ENCODE measurements at places on chromosomes 6 and 20.

GRCh38 chr6:80501636-80502035, 395.2 kb downstream of the BCKDHB start:
- no peak for DNase-seq

- DNase-seq = peak; percentile 50
Observed at GRCh38 chr6:25404693-25405169, 125.6 kb downstream of the CARMIL1 start.

DNA sequence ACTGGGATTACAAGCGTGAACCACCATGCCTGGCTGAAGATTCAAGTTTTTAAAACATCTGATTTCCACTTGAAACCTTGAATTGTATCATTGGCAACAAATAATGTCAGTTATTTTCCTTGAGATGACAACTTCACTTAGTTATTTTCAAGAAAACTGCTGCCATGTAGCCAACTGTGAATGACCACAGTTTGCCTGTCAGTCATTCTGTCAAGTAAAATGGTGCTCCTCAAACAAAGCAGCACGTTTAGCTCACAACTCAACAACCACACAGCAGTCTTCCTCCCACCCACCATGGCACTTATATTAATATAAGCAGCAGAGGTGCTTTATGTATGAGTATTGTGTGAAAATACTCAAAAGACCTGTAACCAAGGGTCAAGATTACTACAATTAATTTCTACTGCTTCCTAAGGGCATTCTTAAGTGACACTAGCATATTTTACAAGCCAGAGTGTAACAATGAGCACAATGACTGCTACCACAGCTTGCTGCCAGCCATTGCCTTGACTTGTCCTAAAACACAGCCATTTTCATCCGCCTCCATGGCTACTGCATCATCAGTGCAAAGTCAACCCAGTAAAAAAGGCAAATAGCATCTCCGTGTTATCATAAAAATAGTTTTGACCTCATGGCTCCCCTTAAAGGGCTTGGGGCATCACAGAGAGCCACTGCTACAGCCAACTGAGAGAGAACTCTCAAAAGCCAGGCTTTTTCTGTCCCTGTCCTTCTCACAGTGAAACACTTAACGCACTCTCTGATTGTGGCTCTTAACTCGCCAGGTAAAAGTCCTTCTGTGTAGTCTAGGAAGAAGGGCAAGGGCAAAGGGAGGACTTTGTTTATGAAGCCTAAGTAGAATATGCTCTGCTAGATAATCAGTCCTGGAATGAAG, 96.4 kb upstream of the TAB2 start:
- DNase-seq = no peak

- no peak for DNase-seq
Observed at GRCh38 chr6:139395371-139395770, 20.9 kb upstream of the CITED2 start.

DNA sequence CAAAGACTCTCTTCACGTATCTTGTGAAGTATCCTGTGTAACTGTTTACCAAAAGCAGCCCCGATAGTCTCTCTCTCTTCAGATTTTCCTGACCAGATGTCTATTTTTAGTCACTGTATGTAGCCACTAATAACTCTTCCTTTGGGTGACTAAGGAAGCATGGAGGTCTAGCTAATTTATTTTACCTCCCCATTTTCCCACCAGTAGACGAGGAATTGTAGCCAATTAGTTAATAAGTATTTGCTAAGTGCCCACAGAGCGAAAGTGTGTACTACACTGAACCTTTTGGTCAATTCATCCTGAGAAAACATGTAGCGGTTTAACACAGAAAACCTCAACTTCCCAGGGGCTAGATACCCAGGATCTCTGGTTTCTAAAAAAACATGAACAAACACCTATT, 180.6 kb downstream of the TBX18 start:
- no peak for DNase-seq

- DNase-seq = no peak
Observed at GRCh38 chr6:27474172-27474465, 1.2 kb upstream of the ZNF184 start.

DNA sequence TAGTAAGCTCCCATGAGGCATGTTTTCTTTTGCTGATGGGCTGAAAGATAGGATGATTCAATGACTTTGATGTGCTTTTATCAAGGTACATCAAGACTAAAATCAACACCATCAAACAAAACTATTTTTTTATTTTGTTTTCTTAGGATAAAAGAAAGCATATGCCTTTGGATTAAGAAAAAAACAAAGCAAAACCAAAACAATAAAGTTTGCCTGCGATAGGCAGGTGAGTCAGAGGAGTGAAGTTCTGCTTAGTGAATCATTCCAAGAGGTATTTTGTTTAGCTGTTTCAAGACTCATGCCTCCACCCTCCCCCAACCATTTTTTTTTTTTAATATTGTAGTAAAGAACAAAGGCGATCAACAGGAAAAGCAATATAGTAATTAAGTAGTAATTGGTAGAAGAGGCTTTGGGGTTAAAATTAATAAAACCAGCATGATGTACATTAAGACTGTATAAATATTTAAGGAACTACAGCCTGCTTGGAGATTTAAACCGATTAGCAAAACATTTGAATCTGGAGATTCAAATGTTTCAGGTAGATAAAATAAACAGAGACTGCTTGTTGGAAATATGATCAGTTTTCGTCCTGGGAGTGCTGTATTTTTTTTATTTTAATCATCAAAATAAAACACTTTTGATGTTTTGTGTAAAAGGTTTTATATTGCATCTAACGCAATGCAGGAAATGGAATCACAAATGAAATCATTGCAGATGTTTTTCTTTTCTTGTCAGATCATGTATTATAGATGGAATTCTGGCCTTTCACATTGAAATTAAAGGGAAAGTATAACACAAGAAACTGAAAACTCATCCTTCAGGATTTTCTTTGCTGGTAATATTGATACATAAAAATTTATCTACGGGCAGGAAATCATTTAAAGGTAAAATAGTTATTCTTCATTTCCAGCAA, 482.3 kb upstream of the MANEA start:
- no peak for DNase-seq

DNA sequence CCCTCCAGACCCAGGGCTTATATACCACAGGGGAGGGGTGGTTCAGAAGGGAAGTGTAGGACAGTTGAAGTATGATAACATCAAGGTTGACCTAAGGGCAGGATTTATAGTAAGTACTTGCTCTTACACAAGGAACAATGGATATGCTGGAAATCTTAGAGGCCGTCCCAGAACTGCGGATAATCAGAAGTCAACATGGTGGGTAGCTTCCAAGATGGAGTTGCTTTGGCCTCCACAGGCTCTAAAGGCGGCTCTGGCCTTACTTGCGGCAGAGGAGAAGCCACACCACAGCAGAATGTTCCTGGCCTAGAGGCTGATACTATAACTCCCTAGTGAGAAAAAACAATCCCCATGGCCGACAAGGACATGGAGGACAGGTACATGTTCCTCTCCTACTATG, 344.7 kb downstream of the CDC5L start:
- DNase-seq = no peak

- DNase-seq = no peak
Observed at GRCh38 chr20:4373454-4373853, 348.3 kb upstream of the PRND start.

- DNase-seq = no peak
Observed at GRCh38 chr6:145904391-145904790, 59.8 kb downstream of the SHPRH start.

GRCh38 chr6:69155467-69155866, 520.4 kb downstream of the ADGRB3 start:
- DNase-seq = no peak

GRCh38 chr20:3101737-3102574, 17.4 kb upstream of the AVP start:
- no peak for DNase-seq

GRCh38 chr6:125307150-125307838, 5.5 kb upstream of the HDDC2 start:
- no peak for DNase-seq

GRCh38 chr6:43793875-43794242, 23.8 kb downstream of the VEGFA start:
- no peak for DNase-seq

DNA sequence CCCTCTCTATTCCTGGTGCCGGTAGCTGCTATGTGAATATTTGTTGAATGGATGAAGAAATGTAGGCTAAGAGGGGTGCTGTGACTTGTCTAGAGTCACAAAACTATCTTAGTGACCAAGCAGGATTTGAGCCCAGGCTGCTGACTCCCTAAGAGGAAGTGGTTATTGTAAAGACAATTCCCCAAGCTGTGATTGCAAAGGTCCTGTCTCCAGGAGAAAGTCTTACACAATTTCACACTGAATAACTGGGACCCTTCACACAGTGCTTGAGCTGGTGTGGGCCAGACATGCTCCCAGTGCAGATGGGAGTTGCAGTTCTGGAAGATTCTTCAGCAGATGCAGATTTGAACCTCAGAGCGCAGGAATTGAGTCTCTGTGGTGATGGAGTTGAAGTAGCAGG, 38.1 kb downstream of the IYD start:
- DNase-seq = no peak

DNA sequence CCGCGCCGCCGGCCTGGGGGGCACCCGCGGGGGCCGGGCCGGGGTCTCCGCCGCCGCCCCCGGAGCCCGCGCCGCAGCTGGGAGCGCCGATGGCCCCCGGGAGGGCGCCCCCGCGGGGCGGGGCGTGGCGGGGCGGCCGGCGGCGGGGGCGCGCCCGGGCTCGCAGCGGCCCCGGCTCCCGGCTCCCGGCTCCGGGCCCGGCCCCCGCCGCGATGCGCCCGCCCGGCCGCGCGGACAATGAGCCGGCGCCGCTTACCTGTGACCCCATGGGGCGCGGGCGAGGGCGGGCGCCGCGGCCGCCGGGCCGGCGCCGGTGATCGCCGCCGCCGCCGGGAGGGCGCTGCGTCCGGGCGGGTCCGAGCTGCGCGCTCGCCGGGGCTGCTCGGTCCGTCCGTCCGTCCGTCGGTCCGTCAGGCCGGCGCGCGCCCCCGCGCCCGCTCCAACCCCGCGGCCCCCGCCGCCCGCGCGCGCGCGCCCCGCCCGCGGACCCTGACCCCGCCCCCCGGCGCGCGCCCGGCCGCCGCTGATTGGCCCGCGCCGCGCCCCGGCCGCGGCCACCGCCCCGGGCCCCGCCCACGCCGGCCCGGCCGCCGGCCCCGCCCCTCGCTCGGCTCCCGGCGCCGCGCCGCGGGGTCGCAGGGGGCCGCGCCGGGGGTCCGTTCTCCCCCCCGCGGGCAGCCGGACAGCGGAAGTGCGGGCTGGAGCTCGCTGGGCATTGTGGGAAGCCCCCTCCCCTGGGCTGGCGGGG, at the start of gene ZBTB46:
TSS of gene ZBTB46 (minus strand) at position 424 of the 748 bp plus-strand sequence. CDS start 40,507 bp downstream, outside the sequence.
- DNase-seq = peak; percentile 41

DNA sequence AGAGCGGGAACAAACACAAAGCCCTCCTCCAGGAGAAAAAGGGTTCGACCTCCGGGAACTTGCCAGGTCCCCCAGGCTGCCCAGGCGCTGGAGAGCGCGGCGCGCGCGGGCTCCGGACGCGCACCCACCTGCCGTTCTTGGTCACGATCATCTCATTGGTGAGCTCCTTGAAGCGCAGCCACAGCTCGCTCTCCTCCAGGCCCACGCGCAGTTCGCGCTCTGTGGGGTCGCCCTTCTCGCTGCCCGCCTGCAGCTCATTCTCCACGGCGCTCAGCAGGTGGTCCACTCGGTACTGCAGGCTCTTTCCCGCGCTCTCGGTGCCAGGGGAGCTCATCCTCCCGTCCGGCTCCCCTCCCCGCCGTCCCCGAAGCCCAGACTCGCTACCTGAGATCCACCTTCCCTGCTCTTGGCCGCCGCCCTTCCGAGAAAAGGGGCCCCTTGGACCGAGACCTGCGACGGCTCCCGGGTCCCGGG, 356 bp downstream of the TBXT start:
- DNase-seq = no peak

GRCh38 chr6:8707956-8708772, 272.8 kb upstream of the SLC35B3 start:
- no peak for DNase-seq

GRCh38 chr6:52644253-52644652, 26.7 kb upstream of the TMEM14A start:
- DNase-seq = no peak

DNA sequence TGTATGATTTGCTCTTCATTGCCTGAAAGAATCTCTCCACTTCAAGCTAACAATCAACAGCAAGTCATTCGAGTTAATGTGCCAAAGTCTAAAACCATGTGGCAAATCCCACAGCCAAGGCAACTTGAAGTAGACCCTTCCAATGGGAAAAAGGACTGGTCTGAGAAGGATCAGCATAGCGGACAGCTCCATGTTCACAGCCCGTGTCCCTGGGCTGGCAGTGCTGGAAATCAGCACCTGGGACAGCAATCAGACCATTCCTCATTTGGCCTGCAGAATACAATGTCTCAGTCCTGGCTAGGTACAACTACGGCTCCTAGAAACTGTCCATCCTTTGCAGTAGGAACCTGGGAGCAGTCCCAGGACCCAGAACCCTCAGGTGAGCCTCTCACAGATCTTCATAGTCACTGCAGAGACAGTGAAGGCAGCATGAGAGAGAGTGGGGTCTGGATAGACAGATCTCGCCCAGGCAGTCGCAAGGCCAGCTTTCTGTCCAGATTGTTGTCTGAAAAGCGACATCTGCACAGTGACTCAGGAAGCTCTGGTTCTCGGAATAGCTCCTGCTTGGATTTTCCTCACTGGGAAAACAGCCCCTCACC, 1.1 kb downstream of the GJA10 start:
- DNase-seq = no peak

DNA sequence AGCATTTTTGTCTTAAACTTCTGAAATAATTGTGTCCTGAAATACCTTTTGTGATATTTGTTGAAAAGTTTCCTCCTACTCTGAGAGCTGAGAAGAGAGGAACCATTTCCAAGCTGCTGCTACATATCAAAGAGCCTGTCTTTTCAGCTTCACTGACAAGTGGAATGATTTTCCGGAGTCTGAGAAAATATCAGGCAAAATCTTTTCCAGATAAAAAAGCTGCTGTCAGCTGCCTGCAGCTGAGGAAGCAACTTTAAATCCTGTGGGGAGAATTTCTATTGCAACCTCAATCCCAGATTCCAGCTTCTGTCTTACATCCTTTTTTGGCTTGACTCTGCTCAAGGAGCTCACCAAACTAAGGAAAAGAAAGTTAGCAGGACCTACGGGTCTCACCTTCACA, 904.3 kb downstream of the PHF3 start:
- no peak for DNase-seq

DNA sequence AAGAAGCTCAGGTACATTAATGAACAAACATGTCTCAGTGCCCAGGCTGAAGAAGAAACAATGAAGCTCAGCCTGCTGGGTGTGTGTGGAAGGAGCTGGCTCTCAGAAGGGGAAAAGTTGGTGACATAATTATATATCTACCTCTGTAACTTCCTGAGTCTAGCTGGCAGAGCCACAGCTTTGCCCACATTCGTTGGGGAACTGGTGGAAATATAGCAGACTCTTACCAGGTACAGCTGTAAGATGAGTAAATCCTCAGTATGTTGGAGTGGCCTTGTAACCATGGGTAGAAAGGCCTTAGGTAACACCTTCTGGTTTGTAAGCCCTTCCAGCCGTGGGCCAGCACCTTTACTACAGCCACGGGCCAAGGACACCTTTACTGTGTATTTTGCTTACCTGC, 29.9 kb upstream of the PNRC1 start:
- DNase-seq = no peak

DNA sequence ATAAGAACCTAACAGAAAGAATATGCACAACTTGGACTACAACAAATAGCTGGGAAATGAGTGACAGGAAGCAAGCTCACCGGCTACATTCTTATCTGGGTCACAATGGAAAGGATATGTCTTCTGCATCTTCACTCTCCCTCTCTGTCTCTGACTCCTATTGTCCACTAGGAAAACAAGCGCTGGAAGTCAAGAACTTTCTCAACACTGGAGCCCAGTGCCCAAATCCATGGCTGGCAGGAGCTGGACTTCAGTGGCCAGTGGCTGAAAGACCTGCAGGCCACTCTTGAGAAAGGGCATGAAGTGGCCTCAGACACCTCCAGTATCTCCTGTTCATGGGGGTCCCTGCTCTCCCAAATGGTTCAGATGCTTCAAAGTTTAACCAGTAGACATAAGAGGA, 62.0 kb downstream of the FAM50B start:
- DNase-seq = no peak
